ENCODE measurements at places on chromosomes 2 and 18.

DNA sequence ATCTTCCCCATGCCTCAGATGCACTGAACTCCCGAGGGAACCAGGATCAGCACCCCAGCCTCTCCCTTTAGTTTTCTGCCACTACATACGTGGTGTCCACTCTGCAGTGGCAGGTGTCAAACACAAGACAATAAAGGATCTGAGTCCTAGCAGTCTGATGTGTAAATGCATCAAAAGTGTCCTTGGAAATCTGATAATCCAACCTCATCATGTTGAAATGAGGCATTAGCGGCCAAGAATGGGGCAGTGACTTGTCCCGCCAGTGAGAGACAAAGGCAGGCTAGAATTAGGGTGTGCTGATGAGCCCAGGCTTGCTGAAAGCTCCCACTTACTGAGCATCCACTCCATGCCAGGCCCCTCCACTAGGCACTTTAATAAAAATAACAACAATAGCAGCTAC, 52.9 kb downstream of the EN1 start:
- DNase-seq, result no peak

GRCh38 chr18:4353853-4354418, 101.2 kb downstream of the DLGAP1 start:
- DNase-seq, result no peak

DNA sequence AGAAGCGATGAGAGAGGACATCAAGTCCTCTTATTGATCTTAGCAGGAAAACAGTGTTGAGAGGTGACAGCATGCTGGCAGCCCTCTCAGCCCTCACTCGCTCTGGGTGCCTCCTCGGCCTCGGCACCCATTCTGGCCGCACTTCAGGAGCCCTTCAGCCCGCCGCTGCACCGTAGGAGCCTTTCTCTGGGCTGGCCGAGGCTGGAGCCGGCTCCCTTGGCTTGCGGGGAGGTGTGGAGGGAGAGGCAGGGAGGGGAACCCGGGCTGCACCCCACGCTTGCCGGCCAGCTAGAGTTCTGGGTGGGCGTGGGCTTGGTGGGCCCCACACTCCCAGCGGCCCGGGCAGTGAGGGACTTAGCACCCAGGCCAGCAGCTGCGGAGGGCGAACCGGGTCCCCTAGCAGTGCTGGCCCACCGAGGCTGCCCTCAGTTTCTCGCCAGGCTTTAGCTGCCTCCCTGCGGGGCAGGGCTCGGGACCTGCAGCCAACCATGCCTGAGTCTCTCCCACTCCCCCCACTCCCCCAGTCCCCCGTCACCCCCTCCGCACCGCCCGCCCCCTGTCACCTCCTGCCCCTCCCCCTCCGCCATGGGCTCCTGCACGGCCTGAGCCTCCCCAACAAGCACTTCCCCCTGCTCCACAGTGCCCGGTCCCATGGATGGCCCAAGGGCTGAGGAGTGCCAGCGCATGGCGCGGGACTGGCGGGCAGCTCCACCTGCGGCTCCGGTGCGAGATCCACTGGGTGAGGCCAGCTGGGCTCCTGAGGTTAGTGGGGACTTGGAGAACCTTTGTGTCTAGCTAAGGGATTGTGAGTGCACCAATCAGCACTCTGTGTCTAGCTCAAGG, 8.4 kb downstream of the FAP start:
- no peak for DNase-seq

DNA sequence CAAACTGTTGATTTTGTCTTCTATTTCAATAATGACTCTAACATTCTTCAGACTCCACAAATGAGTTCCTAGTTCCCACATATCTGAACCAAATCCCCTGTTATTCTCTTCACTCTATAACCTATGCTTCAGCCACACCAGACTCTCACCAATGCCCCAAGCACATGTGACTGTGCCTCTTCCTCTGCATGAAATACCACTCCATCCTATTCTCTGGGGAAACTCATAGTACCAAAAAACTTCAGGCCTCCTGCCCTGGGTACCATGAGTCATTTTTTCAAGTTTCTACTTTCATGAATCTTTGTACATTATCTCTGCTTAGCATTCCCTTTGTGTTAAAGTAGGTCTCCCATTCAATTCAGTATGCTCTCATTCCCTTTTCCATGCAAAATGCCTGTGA, 353.2 kb downstream of the ZEB2 start:
- DNase-seq, result no peak

GRCh38 chr2:216030216-216030615, 16.9 kb upstream of the MREG start:
- DNase-seq, result no peak

DNA sequence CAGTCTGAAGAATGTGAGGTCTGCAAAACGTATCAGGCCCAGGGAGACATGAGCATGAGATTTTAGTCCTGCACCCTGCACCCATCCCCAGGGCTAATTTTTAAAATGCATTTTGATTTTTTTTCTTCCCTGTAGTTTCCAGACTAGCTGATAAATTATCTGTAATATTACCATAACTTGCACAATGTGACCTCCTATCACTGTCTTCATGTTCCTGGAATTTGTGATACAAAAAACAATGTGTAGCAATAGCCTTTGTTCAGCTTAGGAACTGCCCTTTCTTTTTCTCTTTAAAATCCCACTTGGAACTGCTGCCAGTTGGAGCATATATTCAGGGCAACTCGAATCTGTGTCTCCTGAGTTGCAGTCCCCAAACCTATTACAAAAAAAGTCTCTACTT, 222.8 kb upstream of the HS6ST1 start:
- DNase-seq, result no peak

DNA sequence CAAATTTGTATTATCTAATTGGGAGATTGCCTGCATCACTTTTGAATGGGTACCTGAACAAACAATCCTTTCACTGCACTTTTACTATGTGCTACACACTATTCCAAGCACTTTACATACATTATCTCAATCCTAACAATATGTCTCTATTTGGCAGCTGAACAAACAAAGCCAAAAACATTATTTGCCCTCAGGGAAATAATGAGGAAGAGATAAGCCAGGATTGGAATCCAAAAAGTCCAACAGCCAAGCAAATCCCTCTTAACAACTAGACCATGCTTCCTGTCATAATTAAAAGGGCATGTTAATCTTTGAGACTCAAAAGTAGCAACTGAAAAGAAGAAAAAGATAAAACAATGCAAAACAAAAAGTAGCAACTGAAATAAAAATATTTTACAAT, 32.1 kb downstream of the RPRD1A start:
- no peak for DNase-seq

DNA sequence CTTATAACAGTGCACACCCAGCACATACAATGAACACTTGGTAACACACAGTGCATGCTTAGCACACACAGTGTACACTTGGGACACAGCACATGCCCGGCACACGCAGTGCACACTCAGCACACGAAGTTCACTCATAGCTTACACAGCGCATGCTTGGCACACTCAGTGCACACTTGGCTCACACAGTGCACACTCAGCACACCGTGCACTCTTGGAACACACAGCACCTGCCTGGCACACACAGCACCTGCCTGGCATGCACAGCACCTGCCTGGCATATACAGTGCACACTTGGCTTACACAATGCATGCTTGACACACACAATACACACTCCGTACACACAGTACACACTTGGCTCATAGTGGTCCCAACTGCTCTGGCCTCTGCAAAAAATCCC, 128.2 kb downstream of the GALR1 start:
- DNase-seq, result no peak

- DNase-seq, result no peak
These were observed 27.7 kb downstream of the ADRA2B start for GRCh38 chr2:96088340-96089335.

DNA sequence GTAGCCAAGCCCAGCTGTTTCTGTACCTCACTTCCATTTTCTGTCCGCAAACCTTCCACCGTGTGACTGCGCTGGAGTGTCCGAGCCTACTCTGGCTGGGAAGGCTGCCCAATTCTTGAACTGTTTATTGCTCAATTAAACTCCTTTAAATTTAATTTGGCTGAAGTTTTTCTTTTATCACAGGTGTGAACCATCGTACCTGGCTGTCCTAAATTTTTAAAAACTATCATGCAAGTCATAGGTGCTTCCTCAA, 6.2 kb upstream of the RNU2-63P start:
- DNase-seq, result no peak

DNA sequence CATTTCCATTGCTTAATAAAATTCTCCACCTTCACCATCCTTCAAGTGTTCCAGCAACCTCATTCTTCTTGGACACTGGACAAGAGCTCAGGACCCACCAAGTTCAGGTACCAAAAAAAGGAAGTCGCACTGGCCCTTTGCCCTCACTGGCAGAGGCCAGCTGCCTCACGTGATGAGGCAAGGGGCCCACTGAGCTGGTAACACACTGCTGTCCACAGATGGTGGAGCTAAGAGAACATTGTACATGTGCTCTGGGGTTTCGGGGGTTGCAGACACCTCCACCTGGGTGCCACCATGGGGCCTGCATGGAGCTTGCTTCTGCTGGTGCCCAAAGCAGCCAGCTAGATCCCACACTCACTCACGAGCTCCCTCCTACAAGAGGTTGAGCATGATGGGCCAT, 71.3 kb downstream of the SCG2 start:
- DNase-seq, result no peak

DNA sequence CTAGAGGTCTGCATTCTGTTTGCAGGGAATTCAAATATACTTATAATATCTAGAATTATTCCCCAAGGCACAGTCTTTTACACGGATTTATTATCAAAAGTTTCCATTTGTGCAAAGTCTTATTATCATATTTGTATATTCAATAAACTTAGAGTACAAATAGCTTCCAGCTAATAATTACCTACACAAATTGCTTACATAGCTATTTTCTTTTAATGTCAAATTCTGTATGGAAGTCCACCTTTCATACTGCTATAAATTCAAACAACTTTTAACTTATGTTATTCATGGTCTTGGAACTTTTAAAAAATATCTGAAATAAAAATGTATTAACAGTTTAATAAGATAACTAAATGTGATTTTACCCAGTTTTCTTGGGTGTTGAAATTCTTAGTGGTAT, 13.1 kb downstream of the CHST9 start:
- DNase-seq, result no peak

DNA sequence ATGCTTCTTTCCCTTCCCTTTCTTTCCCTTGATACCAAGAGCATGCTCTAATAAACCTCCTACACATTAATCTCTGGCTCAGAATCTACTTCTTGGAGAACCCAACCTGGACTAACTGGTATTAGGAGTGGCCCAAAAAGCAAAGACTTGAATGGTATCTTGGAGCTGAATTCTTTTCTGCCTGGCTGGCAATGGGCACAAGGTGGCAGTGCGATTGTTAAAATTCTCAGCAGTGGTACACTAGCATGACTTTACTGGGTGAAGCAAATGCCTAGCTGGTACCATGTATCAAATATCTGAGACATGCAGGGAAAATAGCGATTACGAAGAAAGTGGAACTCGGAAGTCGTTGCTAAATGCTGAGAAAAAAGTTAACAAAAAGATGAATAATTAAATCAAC, 376.1 kb downstream of the XIRP2 start:
- no peak for DNase-seq

DNA sequence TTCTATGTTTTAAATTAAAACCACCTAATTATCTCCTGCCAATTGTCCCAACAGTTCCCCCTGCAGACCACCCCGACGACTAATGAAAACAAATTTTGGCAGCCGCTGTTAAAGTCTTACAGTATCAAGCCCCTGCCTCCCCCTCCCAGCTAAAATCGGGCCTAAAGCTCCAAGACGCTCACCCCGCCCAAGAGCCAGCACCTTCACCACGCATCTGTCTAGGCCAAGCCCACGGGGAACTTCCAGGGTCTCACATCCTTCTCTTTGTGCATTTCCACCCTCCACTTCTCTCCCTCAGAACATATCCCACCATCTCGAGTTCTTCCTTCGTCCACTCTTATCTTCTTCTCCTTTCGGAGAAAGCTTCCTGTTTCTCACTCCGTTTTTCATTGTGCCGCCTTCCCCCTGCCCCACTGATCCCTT, 445 bp downstream of the PRPF40A start:
- no peak for DNase-seq

DNA sequence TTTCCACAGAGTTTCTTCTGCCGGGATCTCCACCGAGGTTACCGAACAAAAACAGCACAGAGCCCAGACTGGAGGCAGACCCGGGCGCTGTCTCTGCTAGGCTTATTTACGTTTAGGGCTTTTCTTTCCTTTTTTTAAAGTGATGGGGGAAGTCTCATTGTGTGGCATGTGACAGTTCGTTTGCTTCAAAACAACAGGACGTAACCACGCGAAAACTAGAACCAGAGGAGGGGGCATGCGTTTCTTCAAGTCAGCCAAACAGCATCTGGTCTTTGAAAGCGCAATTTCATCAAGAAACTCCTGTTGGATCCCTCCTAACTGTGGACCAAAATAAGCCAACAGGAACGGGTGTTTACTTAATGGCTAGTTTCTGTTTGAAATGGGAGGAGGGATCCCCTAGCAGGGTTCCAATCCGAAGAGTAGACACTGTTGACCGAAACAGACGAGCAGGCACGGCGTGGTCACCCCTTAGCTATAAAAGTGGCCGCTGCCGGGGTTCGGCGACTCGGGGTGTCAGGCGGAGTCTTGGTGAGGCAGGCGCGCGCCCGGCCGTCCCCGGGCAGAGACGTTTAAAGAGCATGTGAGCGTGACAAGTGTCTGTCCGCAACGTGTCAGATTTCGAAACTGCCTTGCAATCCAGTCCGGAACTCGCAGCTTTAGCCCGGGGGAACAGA, 997 bp upstream of the TGIF1 start:
- peak; percentile 74 for DNase-seq

GRCh38 chr18:1528964-1529509, 624.4 kb downstream of the ADCYAP1 start:
- DNase-seq, result no peak

DNA sequence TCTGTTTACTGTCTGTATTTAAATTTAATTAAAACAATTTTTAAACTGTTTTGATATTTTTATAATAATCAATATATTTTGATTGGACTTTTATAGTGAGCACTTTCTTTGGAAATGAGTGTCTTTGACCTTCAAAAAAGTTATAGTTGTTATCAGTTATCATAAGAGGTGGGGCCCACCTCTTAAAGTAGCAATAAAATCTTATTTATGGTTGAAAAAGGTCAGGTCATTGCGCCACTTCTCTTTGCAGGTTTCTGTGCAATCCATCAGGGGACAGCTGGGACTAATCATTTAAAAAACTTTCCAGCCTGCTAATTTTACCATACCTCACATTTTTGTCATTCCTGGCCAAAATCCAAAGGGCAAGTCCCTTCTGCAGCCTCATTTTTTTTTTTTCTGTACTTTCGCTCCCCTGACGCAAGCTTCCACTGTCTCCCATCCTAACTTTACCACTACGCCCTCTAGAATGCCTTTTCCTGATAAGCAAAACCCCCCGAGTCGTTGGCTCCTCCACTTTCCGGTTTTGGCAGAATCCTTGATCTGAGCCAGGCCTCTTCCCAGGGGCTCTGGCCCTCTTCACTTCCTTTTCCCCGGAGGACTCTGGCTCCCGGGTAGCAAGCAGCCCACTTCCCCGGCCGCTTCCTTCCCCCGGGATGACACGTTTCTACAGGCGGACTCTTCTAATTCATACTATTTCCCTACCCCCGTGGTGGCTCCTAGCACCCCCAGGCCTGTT, 1.1 kb upstream of the SEH1L start:
- no peak for DNase-seq
